Right atrium auricular region (tissue), 2 donors: ENCODE measurements at places on chromosomes 4 and X. TPM values are rescaled to one million over a fixed set of nuclear protein-coding genes. Genes with fewer than 3 reads are reported as not detected.

GRCh38 chrX:15676886-15677285 lies 12.3 kb upstream of the CLTRN start:
- no peaks in the 10 kb centered on the region for H3K36me3 ChIP-seq
- no peaks in the 10 kb centered on the region for H3K27me3 ChIP-seq
- H3K27ac ChIP-seq: no peak overlapping the region

CYTL1 gene
- not detected for total RNA-seq

DNA sequence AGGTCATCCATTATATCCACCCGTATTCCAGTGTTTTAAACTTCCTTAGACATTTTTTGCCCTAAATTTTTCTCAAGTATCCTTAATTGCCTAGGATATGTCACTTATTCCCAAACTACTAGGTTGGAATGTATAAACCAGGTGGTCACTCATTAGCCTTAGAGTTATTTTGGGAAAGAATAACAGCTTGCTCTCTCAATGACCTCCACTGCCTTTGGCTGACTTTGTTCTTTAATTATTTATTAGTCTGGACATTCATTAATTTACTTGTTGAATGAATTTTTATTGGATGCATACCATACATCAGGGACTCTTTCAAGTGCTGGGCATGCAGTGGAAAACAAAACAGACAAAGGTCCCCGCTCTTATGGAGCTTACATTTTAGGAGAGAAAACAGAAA lies 609.3 kb upstream of the IGFBP7 start:
- DNase-seq: no peak
- H3K4me1 ChIP-seq: no peaks in the 10 kb centered on the region
- no peaks in the 10 kb centered on the region for H3K36me3 ChIP-seq

GRCh38 chr4:39464886-39465501 lies 6.1 kb downstream of the LIAS start:
- no peak for DNase-seq
- H3K27me3 ChIP-seq: no peaks in the 10 kb centered on the region
- H3K36me3 ChIP-seq: peaks cover 37% of the 10 kb centered on the region
- H3K4me3 ChIP-seq: no peak overlapping the region

MEPE gene
- total RNA-seq: not detected

- DNase-seq: no peak
- no peak overlapping the region for H3K4me3 ChIP-seq
- no peaks in the 10 kb centered on the region for H3K4me1 ChIP-seq
- H3K27ac ChIP-seq: no peak overlapping the region
These were observed 15.6 kb upstream of the TSPAN5 start for GRCh38 chr4:98673978-98674377.

MAP9 gene
- 9.5 TPM for total RNA-seq

DNA sequence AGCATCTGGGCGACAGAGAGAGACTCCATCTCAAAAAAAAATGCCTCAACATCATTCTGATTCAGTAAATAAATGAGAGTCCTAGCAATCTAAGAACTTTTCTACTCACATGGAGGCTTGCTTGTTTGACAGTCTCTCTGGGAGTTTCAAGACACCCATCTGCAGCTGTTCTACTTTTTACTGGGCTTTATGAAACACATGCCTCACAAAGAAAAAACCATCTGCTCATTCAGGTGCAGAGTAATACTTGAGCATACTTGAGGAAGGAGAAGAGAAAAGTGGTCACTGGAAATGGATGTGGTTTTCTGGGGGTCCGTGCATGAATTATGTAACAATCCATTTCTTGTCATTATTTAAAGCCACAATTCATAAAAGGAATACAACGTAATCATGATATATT lies 87.1 kb upstream of the DDX53 start:
- H3K36me3 ChIP-seq: no peaks in the 10 kb centered on the region
- no peaks in the 10 kb centered on the region for H3K27me3 ChIP-seq
- no peak overlapping the region for H3K27ac ChIP-seq
- H3K4me1 ChIP-seq: no peaks in the 10 kb centered on the region
- DNase-seq: no peak

DNA sequence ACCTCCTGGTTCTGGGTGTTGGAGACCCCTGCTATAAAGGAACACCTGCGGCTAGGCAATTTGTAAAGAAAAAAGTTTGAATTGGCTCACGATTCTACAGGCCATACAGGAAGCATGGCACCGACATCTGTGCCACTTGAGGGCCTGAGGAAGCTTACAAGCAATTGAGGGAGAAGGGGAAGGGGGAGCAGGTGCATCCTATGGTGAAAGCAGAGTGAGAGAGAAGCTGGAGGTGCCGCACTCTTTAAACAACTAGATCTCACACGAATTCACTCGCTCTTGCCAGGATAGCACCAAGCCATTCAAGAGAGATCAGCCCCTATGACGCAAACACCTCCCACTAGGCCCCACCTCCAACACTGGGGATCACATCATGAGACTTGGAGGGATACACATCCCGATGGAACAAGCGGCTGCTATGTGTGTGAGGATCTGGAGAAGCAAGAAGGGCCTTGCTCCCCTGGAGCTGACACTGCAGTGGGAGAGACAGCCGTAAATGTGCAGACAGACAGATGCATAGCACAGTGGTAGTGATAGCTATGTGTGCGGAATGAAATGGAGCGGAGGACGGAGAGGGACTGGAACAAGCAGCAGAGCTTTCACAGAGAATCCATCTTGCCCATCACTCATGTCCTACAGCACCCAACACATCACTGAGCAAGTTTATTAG lies 60.7 kb upstream of the HELT start:
- H3K36me3 ChIP-seq: no peaks in the 10 kb centered on the region
- H3K27ac ChIP-seq: no peak overlapping the region
- H3K4me1 ChIP-seq: no peaks in the 10 kb centered on the region
- no peaks in the 10 kb centered on the region for H3K27me3 ChIP-seq

- no peak overlapping the region for H3K4me3 ChIP-seq
- no peaks in the 10 kb centered on the region for H3K27me3 ChIP-seq
- no peak for DNase-seq
- no peaks in the 10 kb centered on the region for H3K4me1 ChIP-seq
These were observed 95.3 kb downstream of the HMX1 start for GRCh38 chr4:8776366-8776765.

- DNase-seq: no peak
- no peaks in the 10 kb centered on the region for H3K4me1 ChIP-seq
- H3K4me3 ChIP-seq: no peak overlapping the region
- H3K27ac ChIP-seq: peak overlapping the region; percentile 29
These were observed 4.8 kb downstream of the SAT1 start for GRCh38 chrX:23787745-23788118.

GDPD2 gene
- total RNA-seq: not detected

GRCh38 chr4:89803915-89804314 lies 33.0 kb downstream of the SNCA start:
- H3K27ac ChIP-seq: no peak overlapping the region
- H3K36me3 ChIP-seq: no peaks in the 10 kb centered on the region
- H3K27me3 ChIP-seq: no peaks in the 10 kb centered on the region

DNA sequence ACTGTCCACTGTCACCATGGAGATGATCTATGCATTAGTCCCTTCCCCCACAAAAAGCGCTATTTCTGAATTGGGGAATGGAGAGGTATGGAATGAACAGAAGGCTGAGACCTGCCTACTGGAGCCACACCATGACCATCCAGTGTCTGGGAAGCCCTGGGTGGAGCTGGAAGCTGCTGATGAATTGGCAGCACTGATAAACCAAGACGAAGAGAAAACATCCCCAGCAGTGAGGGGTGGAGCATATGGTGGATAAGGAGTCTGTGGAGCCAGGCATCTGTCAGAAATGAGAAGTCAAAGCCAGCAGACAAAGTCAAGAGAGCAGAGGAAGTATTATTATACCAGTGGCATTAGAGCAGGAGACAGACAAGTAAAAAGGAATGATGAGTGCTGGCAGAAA lies 13.2 kb downstream of the CC2D2A start:
- no peak for DNase-seq
- H3K4me1 ChIP-seq: no peaks in the 10 kb centered on the region
- H3K36me3 ChIP-seq: peaks cover 3% of the 10 kb centered on the region
- no peaks in the 10 kb centered on the region for H3K27me3 ChIP-seq
- no peak overlapping the region for H3K27ac ChIP-seq
- no peak overlapping the region for H3K4me3 ChIP-seq

- H3K36me3 ChIP-seq: no peaks in the 10 kb centered on the region
- no peak overlapping the region for H3K4me3 ChIP-seq
- H3K27ac ChIP-seq: no peak overlapping the region
- H3K27me3 ChIP-seq: no peaks in the 10 kb centered on the region
- DNase-seq: no peak
These were observed 165.0 kb upstream of the HS3ST1 start for GRCh38 chr4:11593576-11594116.

ZNF330 gene
- total RNA-seq: 58.0 TPM

DNA sequence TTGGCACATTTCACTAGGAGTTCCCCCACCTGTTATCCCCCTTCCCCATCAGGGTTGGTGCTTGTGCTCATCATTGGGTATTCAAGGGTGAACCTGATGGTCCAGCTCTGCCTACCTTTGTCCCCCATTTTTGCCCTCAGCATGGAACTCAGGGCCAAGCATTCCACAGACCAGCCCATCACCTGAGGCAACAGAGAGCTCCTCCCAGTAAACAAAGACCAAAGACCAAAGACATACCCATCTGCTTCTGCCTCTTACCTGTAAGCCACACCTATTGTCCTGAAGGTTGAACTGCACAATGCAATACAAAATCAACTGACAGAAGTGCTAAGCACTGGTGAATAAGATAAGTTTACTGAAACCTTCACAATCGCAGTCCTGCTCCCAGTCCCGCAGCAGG lies 237.5 kb downstream of the PAPSS1 start:
- H3K4me1 ChIP-seq: no peaks in the 10 kb centered on the region
- H3K27ac ChIP-seq: no peak overlapping the region
- no peak for DNase-seq
- H3K4me3 ChIP-seq: no peak overlapping the region
- H3K27me3 ChIP-seq: no peaks in the 10 kb centered on the region
